Fibroblast of skin of right biceps (primary cell): ENCODE measurements at places on chromosomes 3 and 15.

GRCh38 chr3:181133832-181134231, 144.3 kb upstream of the DNAJC19 start:
- no peak for DNase-seq

- DNase-seq: no peak
Observed at GRCh38 chr3:137572931-137573330, 191.2 kb upstream of the SOX14 start.

DNA sequence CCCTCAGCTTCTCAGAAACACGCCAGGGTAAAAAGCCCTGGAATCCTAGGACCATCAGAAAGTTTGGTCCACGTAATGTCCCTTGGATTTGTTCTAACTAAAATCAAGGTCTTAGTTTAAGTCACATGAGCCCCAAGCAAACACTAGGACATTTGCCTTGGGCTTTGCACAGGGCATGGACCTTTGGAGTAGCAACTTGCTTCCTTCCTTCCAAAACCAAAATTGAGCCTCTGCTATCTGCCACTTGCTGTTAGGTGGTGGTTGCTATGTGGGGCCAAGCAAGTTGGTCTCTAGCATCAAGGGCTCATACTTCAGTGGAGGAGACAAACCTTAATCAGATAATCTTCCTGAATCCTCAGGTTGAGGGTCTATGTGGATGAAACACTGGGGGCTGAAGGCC, 4.0 kb upstream of the DAG1 start:
- DNase-seq: no peak

- peak; percentile 89 for DNase-seq
Observed at GRCh38 chr3:42179110-42179725, 86.8 kb downstream of the CCK start.

DNA sequence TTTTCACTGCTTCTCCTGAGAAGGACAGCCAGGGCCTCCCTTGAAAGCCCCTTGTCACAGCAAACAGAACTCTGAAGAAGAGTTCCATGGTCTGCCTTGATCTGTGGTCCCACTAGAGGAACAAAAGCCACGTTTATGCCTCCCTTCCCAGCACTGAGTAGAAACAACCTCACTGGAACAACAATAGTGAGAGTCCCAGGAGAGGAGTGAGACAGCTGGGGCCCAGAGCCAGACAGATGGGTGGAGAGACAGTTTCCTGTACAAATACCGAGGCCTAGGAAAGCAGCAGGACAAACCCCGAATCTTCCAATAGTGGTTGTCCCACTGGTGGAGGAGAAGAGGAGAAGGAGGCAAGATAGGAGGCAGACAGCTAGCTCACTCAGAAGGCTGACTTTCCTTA, 106.1 kb downstream of the WDR76 start:
- no peak for DNase-seq
